ENCODE measurements at places on chromosomes 1 and 21. TPM values are rescaled to one million over a fixed set of nuclear protein-coding genes. Genes with fewer than 3 reads are reported as not detected.

DNA sequence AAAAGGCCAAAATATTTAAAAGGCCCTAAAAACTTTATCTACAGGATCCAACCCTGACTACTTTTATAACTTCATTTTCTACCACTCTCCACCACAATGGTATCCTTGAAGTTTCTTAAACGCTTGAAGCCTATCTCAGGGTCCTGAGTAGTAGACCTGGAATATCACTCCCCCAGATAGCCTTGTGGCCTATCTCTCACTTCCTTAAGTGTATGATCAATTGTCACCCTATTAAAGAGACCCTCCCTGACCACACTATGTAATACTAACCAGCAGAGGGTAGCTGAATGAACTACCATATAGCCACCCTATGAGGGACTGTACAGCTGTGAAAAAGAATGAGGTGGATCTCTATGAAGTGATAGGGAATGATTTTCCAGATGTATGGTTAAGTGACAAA is 5.6 kb downstream of the CD58 start:
- no peak for DNase-seq

DNA sequence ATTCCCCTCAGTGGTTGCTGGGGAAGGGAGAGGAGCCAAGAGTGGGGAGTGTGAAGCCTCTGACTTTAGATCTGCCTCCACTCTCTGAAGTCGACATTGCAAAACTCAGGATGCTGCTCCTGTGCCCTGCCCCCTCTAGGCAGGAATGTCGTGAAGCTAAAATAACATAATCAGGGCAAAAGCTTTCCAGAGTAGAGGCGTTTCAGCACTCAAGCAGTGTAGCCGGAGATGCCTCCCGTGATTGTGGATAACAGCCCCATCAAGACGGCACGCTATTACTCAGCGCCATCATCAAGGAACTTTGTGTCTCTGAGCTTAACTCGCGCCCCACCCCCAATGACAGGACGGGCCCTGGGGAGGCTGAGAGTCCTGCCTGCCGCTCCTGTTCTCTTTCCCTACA is 60.0 kb downstream of the FBXO2 start:
- DNase-seq: no peak

- DNase-seq: no peak
Observed at GRCh38 chr21:45078877-45079281, 4.5 kb downstream of the ADARB1 start.

DNA sequence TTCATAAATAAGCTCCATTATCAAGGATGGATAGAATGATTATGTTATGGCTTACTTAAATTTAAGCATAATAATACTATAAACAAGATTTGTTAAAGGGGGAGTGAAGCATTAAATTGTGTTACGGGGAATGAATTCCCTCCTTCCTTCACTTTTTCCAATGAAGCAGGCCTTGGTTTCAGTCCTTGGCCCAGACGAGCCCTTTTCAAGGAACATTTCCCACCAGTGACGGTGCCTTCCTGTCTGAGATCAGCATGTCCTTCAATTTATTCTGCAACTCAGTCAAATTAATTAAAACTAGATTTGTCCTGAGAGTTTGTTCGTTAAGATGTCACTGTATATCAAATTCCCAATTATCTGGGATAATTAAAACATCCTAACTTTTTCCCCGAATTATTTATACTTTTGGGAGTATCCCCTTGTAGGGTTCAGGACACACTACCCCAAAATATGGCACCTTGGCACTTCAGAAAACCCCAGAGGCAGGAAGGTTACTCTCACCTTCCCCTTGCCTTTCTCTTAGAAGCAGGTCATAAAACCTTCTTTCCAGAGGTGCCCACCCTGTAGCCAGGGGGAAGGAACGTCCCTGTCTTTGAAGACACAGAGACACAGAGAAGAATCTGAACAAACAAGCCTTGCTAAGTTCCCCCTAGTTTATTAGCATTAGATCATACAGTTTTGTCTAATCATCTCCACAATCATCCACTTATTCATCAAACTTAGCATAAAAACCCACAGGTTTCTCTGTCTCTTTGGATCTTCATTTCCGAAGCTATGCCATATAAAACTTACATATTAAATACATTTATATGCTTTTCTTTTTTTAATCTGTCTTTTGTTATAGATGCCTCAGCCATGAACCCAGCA is 86.2 kb upstream of the ARHGAP29 start:
- no peak for DNase-seq

DNA sequence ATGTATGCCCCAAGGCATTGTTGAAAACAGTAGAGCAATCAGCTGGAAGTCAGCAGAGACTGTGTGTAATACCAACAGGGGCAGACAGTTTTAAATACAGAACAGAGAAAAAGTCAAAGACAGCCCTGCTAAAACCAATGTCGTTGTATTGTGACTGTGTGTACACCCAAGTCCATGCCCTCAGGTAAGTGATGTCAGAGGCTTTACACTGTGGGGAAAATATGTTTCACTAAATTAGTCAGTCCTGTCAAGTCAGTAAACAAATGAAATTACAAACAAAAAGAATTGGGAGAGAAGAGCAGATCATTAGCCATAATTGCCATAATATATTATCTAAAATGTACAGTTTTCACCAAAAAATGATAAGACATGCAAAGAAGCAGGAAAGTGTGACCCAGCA is 2.4 kb upstream of the CYP2J2 start:
- no peak for DNase-seq

The RPAP2 gene
- total RNA-seq: 21.5 TPM

The TP53BP2 gene
- 48.7 TPM for total RNA-seq

- no peak for DNase-seq
Observed at GRCh38 chr1:210741564-210741963, 392.4 kb downstream of the KCNH1 start.

- peak; percentile 54 for DNase-seq
Observed at GRCh38 chr1:115282807-115283208, 55.2 kb downstream of the NGF start.

The OR2L8 gene
- total RNA-seq: not detected

The SEMA4A gene
- 24.4 TPM for total RNA-seq

The GJA4 gene
- total RNA-seq: 9.0 TPM

The PGBD5 gene
- total RNA-seq: 3.5 TPM

- no peak for DNase-seq
Observed at GRCh38 chr1:81820765-81821164, 20.0 kb downstream of the ADGRL2 start.

The FOXO6 gene
- 10.0 TPM for total RNA-seq
